Sigmoid colon (tissue), 7 donors: ENCODE measurements at places on chromosomes 6 and 20. TPM values are rescaled to one million over a fixed set of nuclear protein-coding genes. Genes with fewer than 3 reads are reported as not detected.

DNA sequence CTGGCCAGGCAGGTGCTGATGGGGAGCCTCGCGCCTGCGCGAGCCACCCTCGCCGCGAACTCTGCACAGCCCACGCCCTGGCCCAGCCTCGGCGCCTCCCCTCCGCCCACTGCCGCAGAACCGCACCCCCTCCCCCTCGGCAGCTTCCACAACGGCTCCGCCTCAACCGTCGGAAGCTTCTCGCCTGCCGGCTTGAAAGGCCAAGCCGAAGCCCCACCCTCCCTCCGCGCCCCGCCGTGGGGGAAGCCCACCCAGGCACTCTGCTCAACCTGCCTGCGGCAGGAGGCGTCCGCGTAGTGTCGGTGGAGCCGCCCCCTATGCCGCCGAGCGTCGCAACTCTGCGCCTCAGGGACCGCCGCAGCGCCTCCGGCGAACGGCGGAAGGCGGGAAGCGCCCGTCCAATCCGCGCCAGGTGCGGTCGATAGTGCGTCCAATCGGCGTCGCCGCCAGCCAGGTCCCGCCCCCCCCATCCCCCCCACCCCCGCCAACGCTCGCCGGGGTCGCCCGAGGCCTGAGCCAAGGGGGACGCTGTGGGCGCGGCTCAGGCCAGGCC is at the start of gene SYCP2:
SYCP2 (minus strand) TSS at position 342 of the 553 bp plus-strand sequence. CDS start 11,224 bp downstream, outside the sequence.
- DNase-seq, result peak; percentile 75

- no peak for DNase-seq
Observed at GRCh38 chr20:57482148-57482547, 42.8 kb downstream of the CTCFL start.

DNA sequence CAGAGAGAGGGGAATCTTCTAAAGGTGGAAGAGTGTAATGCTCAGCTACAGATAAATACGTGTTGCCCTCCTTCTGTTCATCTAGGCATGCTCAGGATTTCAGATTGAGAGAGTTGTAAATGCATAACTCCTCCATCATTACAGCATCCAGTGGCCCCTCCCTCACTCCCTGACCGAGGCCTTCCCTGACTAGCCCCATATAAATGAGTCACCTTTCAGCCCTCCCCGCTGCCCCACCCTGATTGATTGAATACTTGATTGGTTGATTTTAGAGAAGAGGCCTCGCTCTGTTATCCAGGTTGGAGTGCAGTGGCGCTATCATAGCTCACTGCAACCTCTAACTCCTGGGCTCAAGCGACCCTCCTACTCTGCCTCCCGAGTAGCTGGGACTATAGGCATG is 193.7 kb downstream of the EYA2 start:
- no peak for DNase-seq

GRCh38 chr20:32674362-32674789 is 635 bp upstream of the C20orf203 start:
- no peak for DNase-seq

DNA sequence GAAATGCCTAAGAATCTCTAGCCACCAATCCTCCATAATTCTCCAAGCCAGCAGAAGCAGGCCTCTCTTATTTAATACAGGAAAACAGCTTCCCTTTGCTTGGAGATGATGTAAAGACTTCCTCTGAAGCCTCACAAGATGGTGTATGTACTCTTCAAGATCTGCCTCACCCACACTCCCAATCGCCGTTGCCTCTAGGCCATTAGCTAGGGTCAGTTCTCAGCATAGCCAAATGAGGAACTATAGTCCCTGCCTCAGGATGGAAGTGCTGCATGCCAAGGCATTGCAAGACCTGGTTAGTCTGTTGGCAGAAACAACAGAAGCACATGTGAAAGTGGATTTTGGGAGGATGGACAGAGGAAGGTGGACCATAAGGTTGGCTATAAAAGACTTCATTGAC is 139.1 kb downstream of the SCML4 start:
- no peak for DNase-seq

DNA sequence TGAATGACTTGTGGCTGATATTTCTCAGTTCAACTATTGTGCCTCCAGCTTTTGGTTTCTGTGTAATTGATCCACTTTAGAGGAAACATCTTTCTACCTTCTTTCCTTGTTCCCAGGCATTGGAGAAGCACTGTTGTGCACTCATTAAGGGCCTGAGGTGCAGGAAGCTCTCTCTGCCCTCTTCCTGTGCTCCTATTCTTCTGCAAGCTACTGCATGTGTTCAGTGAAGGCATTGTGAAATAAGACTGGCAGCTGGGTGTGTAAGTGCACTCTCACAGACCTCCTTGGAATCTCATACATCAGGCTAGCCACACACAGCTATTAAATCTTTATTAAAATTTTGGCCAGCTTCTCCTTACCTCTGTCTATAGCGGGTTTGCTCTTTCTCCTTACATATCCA is 177.8 kb downstream of the OGFRL1 start:
- no peak for DNase-seq

DNA sequence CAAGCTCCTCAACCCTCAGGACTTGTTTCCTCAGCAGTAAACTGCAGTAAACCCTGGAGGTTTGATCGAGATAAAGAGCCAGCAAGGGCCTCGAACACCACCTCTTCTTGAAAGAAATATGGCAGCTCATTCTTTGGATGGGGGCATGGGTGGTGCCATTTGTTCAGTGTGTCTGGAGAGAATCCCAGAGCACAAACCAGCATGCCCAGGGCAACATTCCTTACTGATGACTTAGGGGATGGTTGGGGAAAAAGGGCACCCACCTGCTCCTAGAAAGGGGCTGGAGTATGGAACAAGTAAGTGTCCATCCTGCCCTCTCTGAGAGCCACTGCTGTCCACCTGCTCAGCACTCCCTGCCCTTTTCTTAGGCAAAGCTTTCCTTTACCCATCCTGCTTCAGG is 31.3 kb upstream of the ZFAND3 start:
- DNase-seq, result no peak

GRCh38 chr6:140731741-140732140 is 1357.3 kb upstream of the CITED2 start:
- DNase-seq, result no peak

- no peak for DNase-seq
Observed at GRCh38 chr20:59661153-59661552, 56.8 kb downstream of the PHACTR3 start.

DNA sequence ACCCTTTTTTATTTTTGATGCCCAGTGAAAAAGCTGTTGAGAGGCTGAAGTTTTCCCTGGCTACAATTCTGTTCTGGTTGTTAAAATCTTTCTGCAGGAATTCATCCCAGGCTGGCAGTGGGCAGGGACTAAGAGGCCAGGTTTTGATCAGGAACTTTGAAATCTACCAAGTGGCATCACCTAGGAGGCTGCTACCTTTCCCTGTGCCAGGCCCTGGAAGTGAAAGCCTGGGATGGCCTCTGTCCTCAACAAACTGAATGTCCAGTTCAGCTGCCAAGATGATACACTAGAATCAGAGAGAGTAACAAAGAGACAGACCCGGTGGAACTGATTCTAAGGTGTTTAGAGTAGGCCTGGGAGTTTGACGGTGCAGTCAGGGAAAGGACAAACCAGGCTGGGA is 596 bp downstream of the IYD start:
- DNase-seq, result no peak

- DNase-seq, result no peak
Observed at GRCh38 chr20:40753472-40753871, 64.4 kb upstream of the MAFB start.

DNA sequence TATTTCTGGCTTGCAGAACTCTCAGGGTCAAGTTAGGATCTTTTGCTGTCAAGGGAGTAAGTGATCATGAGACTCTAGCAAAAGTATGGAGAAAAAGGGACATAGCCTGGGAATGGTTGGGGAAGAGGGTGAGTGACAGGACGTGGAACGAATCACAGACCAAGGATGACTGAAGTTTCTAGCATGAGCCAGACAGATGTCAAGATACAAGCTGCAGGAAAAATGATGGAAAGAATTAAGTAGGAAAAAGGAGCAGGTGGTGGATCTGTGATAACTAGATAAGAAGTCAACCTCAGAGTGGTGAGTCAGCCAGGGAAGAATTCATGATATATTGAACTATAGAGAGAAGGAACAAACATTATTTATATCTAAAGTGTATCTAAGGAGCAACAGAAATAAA is 159.8 kb upstream of the SYNDIG1 start:
- DNase-seq, result no peak

DNA sequence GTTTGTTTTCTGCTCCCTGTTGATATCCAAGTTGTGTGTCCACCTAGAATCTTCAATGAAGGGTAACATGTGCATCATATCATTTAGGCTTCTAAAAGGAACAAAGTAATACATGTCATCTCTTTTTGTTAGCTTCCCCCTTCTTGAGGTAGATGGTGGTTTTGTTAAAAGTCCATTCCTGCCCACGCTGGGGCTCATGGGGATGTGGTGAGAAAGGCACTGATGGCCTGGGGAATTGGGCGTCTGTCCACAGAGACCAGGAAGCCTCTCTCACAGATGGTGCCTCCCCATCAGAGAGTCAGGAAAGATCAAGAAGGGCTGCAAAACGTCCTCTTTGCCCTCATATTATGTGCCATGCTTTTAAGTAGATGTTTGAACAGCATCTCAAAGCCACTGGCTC is 32.5 kb downstream of the GNAS start:
- DNase-seq, result no peak

GRCh38 chr20:15422966-15423365 is 1085.6 kb upstream of the FLRT3 start:
- no peak for DNase-seq

DNA sequence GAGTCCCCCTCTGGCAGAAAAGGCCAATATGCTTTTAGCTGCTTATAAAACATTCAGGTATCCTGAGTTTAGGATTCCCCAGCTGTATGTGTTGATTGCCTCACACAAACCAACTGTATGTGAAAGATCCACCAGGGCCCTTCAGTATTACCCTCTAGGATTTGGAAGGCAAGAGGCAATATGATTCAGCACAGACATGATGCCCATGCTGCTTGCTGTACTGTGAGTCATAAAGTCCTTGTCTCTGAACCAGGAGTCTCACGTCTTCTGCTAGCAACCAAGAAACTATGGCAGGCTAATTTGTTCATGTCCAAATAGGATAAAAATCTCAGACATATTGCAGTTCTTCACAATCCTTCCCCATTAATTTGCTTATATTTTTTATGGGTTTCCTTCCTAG is 789.2 kb upstream of the SLC35B3 start:
- no peak for DNase-seq

- DNase-seq, result peak; percentile 92
Observed at GRCh38 chr20:39986173-39986904, 702.7 kb downstream of the MAFB start.

DNA sequence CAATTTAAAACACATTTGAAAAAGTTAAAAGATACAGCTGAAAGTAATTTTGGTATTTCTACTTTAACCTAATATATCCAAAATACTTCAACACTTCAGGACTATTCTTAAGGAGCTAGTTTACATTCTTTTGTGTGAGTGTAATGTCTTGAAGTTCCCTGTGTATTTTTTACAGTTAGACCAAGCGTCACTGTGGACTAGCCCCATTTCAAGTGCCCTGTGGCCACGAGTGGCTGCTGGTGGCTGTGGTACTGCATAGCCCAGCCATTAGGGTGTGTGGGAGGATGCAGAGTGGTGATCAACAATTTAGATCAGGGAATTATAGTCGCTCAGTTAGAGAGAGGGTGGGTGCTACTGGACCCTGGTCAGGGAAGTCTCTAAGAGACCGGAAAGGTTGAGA is 869 bp upstream of the CST5 start:
- no peak for DNase-seq

The AURKA gene
- 1.2 TPM for total RNA-seq

The ACSS1 gene
- 41.0 TPM for total RNA-seq

The KCNB1 gene
- total RNA-seq, result 17.4 TPM
